ENCODE measurements at places on chromosomes 7 and 10. TPM values are rescaled to one million over a fixed set of nuclear protein-coding genes. Genes with fewer than 3 reads are reported as not detected.

The XRCC2 gene
- total RNA-seq, result 4.6 TPM

The CPA2 gene
- not detected for total RNA-seq

The ZPBP gene
- total RNA-seq, result 0.92 TPM

The CDC14C gene
- not detected for total RNA-seq

The HOXA7 gene
- total RNA-seq, result not detected

The HSPA12A gene
- total RNA-seq, result 41.1 TPM

The SMO gene
- 15.5 TPM for total RNA-seq

The HOGA1 gene
- total RNA-seq, result 2.5 TPM

The NPSR1 gene
- total RNA-seq, result 1.8 TPM

The STOX1 gene
- total RNA-seq, result 15.7 TPM

The C10orf105 gene
- 2.1 TPM for total RNA-seq

The APBB1IP gene
- 3.7 TPM for total RNA-seq

The STEAP4 gene
- 0.23 TPM for total RNA-seq

The IMMP2L gene
- total RNA-seq, result 13.8 TPM

The SNCG gene
- 29.1 TPM for total RNA-seq

The FFAR4 gene
- 1.2 TPM for total RNA-seq

The NUTM2E gene
- 0.46 TPM for total RNA-seq

The AUTS2 gene
- total RNA-seq, result 82.1 TPM

The TMEM273 gene
- 2.1 TPM for total RNA-seq

The CADPS2 gene
- 36.2 TPM for total RNA-seq

The NEUROG3 gene
- total RNA-seq, result not detected

The IDI2 gene
- not detected for total RNA-seq

The PIK3AP1 gene
- 9.7 TPM for total RNA-seq

The DUS4L gene
- total RNA-seq, result 17.8 TPM

The PON3 gene
- total RNA-seq, result 0.92 TPM

The VSTM2A gene
- total RNA-seq, result 200 TPM

The UBTD1 gene
- total RNA-seq, result 6.0 TPM

The POLL gene
- total RNA-seq, result 8.5 TPM

The LRMDA gene
- total RNA-seq, result 5.8 TPM

The EGR2 gene
- total RNA-seq, result 1.2 TPM

The ARID5B gene
- total RNA-seq, result 27.9 TPM

The GIMAP8 gene
- 2.8 TPM for total RNA-seq

The HSPA14 gene
- total RNA-seq, result 15.2 TPM

The SLC26A3 gene
- total RNA-seq, result not detected
